ENCODE measurements at places on chromosomes 2 and 18.

DNA sequence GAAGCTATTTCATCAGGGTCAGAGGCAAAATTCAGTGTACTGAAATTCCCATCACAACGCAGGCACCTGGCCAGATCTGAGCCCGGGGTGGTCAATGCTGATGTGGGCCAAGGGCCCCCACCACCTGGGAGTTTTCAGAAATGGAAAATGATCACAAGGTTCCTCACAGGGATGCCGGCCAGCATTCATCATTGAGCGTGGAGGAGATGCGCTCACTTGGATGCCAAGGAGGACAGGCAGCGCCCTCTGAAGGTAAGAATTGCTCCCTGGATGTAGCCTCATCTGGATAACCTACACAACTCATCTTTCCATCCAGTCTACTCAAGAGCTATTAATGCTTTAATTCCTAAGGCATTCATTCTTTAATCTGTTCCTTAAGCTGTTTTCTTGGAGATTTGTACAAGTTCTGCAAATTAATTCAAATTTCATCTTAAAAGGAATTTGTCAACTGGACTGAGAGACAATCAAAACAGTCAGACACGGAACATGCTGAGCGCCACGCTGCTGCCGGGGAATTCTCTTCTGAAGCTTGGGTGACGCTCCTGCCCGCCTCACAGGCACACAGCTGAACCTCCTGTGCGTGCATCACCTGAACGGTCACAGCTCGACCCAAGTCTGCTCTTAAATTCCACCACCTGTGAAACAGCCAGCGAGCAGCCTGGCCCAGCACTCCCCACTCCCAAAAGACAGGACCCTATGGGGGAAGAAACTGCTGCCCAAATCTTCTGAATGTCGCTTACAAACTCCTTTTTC lies 206.7 kb downstream of the HDAC4 start:
- no peak for DNase-seq

DNA sequence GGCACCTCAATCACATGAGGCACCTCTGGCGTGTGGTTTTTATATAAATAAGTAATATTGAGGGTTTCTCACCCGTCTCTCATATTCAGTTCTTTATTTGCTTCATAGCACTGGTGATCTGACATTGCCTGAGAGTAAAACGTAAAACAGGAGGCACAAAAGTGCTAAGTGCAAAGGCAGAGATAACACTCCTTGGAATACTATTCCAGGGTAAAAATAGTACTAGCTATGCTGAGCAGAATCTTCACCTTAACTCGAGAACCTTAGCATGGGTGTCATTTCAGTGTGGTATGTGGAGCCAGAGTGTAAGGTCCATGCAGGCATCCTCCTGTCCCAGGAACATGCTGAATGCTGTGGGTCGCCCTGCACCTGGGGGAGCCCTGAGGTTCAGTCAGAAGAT lies 26.9 kb downstream of the ZCCHC2 start:
- no peak for DNase-seq

- DNase-seq: no peak
These were observed 19.5 kb downstream of the BOLA3 start for GRCh38 chr2:74128206-74128605.

DNA sequence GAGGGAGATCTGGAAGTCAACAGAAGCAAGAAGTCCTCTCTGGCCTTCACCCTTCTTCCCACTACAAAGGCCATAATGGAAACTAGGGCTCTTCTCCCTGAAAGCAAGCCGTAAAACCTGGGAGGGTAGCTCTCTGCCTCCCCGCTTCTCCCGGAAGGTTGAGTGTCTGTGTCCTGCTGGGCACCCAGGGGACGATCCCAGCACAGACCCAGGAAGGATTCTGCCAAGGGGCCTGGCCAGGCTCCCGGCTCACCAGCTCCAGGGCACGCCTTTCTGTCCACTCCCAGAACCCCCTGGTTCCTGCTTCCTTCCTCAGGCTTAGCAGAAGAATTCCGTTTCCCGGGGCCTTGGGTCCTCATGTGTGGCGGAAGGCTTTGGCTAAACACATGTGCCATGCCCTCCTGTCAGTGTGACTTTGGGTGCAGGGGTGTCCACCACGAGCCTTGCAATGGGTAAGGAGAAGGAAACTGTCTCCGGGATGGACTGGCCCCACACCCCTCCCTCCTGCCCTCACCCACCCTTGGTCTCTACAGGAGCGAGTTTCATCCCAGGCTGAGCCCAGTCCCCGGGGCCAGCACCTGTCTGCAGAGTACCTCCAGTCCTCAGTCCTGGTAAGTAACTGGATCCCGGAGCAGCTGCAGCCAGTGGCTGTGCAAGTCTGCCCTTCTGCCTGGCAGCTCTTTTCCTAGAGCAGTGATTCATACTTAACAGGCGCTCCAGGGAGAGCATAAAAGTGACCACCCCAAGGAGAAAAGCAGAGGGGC lies 135.8 kb downstream of the TPO start:
- DNase-seq: no peak

- DNase-seq: no peak
These were observed 223.5 kb downstream of the HRH4 start for GRCh38 chr18:24683925-24684324.

DNA sequence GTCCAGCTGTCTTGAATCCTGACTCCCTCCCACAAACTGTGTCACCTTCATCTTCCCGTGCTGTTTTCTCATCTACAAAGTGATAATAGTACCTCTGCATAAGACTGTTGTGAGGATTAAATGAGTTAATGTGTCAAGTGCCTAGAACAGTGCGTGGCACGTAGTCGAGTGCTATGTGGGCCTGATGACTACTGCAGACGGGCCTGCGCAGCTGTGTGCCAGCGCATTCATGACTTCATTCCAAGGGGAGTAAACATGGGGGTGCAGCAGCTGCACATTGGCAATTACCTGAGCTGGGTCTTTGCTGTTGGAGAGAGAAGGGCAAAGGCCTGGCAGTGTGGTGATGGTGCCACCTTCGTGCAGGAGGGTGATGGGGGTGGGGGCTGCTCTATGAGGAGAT lies 5.0 kb downstream of the TEX44 start:
- no peak for DNase-seq

DNA sequence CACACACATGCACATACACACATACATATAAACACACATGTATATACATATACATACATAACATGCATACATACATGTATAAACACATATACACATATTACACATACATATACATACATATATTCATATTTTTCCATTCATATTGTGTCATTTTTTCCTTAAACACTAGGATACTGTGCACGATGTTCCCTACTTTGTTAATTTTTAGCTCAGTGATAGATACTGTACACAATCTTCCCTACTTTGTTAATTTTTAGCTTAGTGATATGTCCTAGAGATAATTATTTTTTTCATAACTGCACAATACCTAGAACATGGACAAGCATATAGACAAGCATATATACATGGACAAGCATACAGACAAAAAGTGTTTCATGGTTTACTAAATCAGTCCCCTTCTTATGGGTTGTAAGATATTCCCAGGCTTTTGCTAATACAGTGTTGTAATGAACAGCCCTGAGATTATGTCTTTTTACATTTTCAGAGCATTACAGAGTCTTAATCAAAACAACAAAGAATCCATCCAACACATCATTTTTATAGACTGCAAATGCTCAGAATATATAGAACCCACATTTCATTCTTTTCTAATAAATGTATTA lies 75.6 kb downstream of the PID1 start:
- no peak for DNase-seq

- DNase-seq: no peak
These were observed 14.0 kb upstream of the YES1 start for GRCh38 chr18:825891-826585.

All from T follicular helper cell (primary cell).